Ovary (tissue), 10 donors: ENCODE measurements at places on chromosomes 5 and 9. TPM values are rescaled to one million over a fixed set of nuclear protein-coding genes. Genes with fewer than 3 reads are reported as not detected.
A peak's percentile ranks its signal among the peaks of the same experiment; 100 is the strongest.

- H3K36me3 ChIP-seq = no peaks in the 10 kb centered on the region
- no peak for DNase-seq
- H3K4me1 ChIP-seq = no peaks in the 10 kb centered on the region
- no peak overlapping the region for H3K4me3 ChIP-seq
Measured at GRCh38 chr5:74919487-74919886, 53.3 kb upstream of the FAM169A start.

DNA sequence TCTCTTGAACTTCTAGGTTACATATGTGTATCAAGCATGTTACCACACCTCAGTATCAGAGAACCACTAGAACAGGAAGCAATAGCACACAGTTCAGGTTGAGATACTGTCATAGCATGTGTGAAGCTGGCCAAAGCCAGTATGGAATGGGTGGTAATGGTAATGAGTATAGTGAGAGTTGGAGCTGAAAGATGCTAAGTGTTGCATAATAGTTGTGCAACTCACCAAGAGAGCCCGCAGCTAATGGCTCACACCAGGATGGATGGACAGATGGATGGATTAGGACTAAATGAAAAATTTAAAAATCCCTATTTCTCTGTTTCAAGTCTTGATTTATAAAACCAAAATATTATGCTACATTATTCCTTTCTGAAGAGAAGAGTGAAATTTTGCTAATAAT is 53.4 kb upstream of the KCNN2 start:
- no peaks in the 10 kb centered on the region for H3K36me3 ChIP-seq
- H3K27ac ChIP-seq = no peak overlapping the region
- no peak for DNase-seq
- no peak overlapping the region for H3K4me3 ChIP-seq
- no peaks in the 10 kb centered on the region for H3K27me3 ChIP-seq

DNA sequence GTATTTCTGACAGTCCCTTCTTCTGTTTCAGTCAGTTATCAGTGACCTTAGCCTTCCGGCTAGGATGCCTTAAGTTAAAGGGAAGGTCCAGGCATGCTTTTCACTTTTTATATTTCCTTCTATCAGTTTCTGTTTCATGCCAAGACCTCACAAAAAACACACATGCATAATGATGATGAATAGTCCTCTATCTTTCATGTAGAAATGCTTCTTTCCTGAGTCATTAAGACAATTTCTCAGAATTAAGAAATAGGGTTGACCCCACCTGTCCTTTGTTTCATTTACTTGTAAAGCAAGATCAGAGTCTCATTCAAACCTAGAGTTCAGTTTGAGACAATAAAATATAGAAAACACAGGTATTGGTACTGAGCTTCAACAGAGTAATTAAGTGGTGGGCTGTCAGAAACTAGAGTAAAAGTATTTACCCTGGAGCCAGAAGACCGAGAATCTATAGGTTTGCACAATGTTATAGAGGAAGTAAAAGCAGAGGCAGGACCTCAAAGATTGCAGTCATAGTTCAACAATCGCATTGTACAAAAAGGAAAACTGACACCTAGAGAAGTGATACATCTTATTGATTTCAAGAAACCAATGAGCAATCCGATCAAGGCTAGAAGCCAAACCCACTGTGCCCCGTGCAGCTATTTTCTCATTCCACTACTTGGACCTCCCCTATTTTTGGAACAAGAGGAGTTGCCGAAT is 118.7 kb upstream of the PUM3 start:
- no peaks in the 10 kb centered on the region for H3K27me3 ChIP-seq
- no peak overlapping the region for H3K4me3 ChIP-seq
- no peak for DNase-seq

GRCh38 chr9:108668938-108669335 is 186.8 kb downstream of the ACTL7B start:
- H3K27me3 ChIP-seq = no peaks in the 10 kb centered on the region
- no peak overlapping the region for H3K4me3 ChIP-seq
- no peaks in the 10 kb centered on the region for H3K36me3 ChIP-seq
- H3K27ac ChIP-seq = no peak overlapping the region
- DNase-seq = no peak

- H3K4me3 ChIP-seq = no peak overlapping the region
- H3K36me3 ChIP-seq = no peaks in the 10 kb centered on the region
- H3K27me3 ChIP-seq = no peaks in the 10 kb centered on the region
- DNase-seq = no peak
- H3K27ac ChIP-seq = no peak overlapping the region
Measured at GRCh38 chr5:101346906-101347305, 443.8 kb upstream of the ST8SIA4 start.

GRCh38 chr5:74631081-74631953 is 9.2 kb downstream of the ENC1 start:
- no peak overlapping the region for H3K4me3 ChIP-seq
- no peak overlapping the region for H3K27ac ChIP-seq
- H3K27me3 ChIP-seq = no peaks in the 10 kb centered on the region
- no peaks in the 10 kb centered on the region for H3K36me3 ChIP-seq
- H3K4me1 ChIP-seq = peaks cover 23% of the 10 kb centered on the region
- no peak for DNase-seq

Gene FAM221B
- not detected for total RNA-seq

DNA sequence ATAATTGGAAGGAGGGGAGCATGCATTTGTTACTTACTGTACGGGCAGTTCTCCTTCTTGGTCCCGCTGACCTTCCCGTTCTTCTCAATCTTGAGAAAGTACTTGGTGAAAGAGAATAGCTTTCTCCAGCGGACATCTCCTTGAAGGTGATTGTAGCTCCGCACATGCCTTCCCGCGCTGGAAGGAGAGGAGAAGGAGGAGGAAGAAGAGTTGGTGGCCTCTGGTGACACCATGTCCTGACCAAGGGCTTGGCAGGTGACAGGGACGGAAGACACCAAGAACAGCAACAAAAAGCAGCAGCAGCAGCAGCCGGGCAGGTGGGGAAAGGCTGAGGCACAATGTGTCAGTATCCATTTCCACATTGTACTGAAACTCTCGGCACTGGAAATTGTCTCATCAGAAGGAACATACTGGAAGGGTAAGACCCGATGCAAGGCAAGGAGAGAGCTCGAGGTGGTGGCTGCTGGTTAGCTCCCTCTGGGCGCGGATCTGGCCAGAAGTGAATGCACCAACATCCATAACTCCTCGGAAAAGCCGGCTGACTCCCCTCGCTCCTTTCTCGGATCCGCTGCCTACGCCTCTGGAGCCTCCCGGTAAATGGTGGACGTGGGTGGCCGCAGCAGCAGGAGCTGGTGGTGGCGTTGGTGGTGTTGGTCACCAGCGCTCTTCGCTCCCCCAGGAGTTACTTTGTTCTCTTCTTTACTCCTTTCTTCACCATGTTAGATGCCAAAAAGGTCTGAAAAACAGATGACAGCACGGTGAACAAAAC is 715 bp downstream of the FGF10 start:
- H3K27me3 ChIP-seq = no peaks in the 10 kb centered on the region
- peak; percentile 41 for DNase-seq
- no peaks in the 10 kb centered on the region for H3K36me3 ChIP-seq

Gene FOXD4L4
- total RNA-seq = not detected

DNA sequence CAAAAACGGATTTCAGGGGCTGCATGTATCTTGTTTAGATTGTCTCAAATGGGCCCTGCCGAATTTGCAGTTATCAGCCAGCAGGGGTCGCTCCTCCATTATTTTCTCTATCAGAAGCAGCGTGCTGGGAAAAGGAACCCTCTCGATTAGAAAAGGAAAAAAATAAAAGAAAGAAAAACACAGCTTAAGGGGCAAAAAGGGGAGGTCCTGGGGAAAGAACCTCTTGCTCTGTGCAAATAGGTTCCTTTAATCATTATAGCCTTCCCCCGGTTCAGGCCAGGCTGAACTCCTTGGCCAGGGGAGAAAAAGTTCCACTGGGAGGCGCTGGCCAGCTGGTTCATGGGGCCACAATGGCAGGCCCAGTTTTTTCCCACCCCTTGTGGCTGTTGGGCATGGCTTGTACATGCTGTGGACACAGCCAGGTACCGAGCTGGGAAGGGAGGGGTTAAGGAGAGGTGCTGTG is 25.0 kb upstream of the CAPSL start:
- no peak overlapping the region for H3K27ac ChIP-seq
- no peak overlapping the region for H3K4me3 ChIP-seq
- no peak for DNase-seq
- H3K27me3 ChIP-seq = no peaks in the 10 kb centered on the region
- no peaks in the 10 kb centered on the region for H3K36me3 ChIP-seq

DNA sequence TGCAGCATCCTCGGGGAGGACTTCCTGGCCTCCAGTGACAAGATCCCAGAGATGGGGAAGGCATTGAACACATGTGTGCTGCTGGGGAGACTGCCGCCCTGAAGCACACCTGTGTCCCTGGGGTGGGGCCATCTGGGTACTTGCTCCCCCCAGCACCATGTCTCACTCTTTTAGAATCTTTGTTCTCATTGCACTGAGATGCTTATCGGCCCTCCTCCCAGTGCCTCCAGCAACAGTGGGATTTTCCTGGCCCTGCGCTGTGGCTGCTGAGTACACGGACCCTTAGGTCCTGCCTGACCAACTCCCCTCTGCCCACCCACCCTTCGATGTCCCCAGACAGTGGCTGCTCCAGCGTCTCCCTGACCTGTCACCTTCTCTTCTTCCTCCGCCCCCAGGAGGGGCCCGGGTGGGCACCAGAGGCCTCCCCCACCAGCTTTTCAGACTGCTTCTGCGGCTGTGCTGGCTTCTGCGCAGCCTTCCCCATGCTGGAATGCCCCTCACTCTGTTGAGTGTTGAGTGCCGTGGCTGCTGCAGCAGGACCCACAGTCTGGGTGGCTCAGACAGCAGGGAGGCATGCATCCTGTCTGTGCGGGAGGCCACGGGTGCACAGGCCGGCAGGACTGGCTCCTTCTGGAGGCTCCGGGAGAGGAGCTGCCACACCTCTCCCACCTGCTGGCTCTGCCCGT is 145.9 kb upstream of the IRX2 start:
- no peak for DNase-seq
- no peak overlapping the region for H3K4me3 ChIP-seq
- no peaks in the 10 kb centered on the region for H3K36me3 ChIP-seq
- no peaks in the 10 kb centered on the region for H3K27me3 ChIP-seq
- H3K27ac ChIP-seq = no peak overlapping the region

GRCh38 chr5:54885636-54886035 is 99.8 kb downstream of the ESM1 start:
- H3K27ac ChIP-seq = no peak overlapping the region
- no peaks in the 10 kb centered on the region for H3K27me3 ChIP-seq
- H3K4me3 ChIP-seq = no peak overlapping the region
- no peak for DNase-seq
- H3K36me3 ChIP-seq = no peaks in the 10 kb centered on the region
- H3K4me1 ChIP-seq = peaks cover 3% of the 10 kb centered on the region

GRCh38 chr5:148306446-148306845 is 5.8 kb upstream of the SPINK7 start:
- no peaks in the 10 kb centered on the region for H3K4me1 ChIP-seq
- no peak overlapping the region for H3K27ac ChIP-seq
- DNase-seq = no peak
- H3K27me3 ChIP-seq = no peaks in the 10 kb centered on the region
- no peaks in the 10 kb centered on the region for H3K36me3 ChIP-seq

GRCh38 chr5:135395866-135396265 is 3.2 kb downstream of the MACROH2A1 start:
- H3K4me3 ChIP-seq = no peak overlapping the region
- H3K27ac ChIP-seq = no peak overlapping the region
- DNase-seq = no peak
- no peaks in the 10 kb centered on the region for H3K36me3 ChIP-seq

GRCh38 chr9:97411789-97412625 is at the start of gene TDRD7:
Gene TDRD7, plus strand, starts transcription at chr9:97412096. Its CDS starts 16,370 bp downstream, at chr9:97428466.
- peaks cover 4% of the 10 kb centered on the region for H3K4me1 ChIP-seq
- H3K27ac ChIP-seq = peak within 1 kb of the TSS; percentile 37
- no peaks in the 10 kb centered on the region for H3K27me3 ChIP-seq
- H3K4me3 ChIP-seq = peak within 1 kb of the TSS; percentile 90

DNA sequence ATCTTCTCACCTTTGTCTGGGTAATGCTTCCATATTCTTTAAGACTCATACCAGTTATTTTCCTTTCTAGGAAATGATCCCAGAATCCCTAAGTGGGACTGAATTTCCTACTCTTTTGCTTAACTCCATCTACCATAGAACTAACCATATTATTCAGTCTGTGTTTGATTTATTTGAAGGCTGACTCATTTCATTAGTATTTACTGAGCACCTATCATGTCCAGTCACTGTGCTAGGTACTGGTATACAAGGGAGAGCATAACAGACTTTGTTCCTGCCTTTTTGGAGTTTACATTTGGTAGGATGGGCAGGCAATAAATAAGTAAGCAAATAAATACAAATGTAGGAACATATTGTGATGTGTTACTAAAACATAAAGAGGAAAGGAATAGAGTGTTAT is 4.3 kb downstream of the NPR2 start:
- H3K4me3 ChIP-seq = no peak overlapping the region
- DNase-seq = no peak
- no peak overlapping the region for H3K27ac ChIP-seq
- H3K36me3 ChIP-seq = no peaks in the 10 kb centered on the region

GRCh38 chr5:139592289-139592688 is 31.1 kb downstream of the UBE2D2 start:
- H3K36me3 ChIP-seq = no peaks in the 10 kb centered on the region
- peaks cover 5% of the 10 kb centered on the region for H3K4me1 ChIP-seq
- no peaks in the 10 kb centered on the region for H3K27me3 ChIP-seq

Gene FBXO4
- 10.6 TPM for total RNA-seq

DNA sequence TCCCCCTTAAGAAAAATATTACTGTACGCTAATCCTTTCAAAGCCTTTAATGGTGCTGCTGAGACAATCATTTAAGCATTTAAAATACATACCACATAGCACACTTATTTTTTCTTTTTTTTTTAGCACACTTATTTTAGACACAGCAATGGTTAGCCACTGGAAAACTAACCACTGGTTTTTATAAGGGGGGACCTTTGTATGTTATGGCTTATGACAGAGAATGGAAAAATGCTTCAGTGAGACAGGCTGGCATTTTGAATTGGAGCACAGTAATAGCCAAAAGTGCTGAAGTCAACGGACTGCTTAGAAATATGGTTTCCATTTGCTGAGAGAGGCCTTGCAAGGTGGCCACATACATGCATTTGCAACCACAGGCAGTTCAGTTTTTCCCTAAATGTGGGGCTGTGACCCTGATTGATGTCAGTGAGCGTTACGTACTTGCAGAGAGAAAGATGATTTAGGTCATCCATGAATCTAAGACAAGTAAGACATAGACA is 28.5 kb downstream of the AOPEP start:
- H3K4me1 ChIP-seq = no peaks in the 10 kb centered on the region
- no peaks in the 10 kb centered on the region for H3K36me3 ChIP-seq
- no peak for DNase-seq
- no peak overlapping the region for H3K27ac ChIP-seq
- H3K27me3 ChIP-seq = no peaks in the 10 kb centered on the region

- no peak overlapping the region for H3K4me3 ChIP-seq
- no peaks in the 10 kb centered on the region for H3K27me3 ChIP-seq
- no peaks in the 10 kb centered on the region for H3K36me3 ChIP-seq
- H3K27ac ChIP-seq = no peak overlapping the region
- peaks cover 16% of the 10 kb centered on the region for H3K4me1 ChIP-seq
Measured at GRCh38 chr9:127034691-127035090, 87.7 kb downstream of the ANGPTL2 start.
